ENCODE measurements at places on chromosomes 1 and 21.

- DNase-seq = no peak
Observed at GRCh38 chr1:8970870-8971337, 25.2 kb downstream of the CA6 start.

DNA sequence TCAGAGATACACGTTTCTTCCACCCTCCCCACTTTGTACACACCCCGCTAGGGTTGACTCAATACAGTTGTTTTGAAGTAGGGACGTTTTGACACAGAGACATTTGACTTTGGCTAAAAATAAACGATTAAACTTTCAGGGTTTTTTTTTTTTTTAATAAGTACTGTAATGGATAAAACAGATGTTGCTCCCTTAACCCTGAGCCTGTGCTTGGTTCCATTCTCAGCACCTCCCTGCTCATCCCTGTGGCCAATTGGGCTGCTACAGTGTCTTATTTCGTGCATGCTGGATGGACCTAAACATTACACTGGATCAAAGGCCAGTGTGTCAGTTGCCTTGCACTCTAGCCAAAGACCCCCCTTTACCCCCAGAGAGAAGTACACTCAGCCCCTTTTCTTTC lies 16.9 kb downstream of the GRHL3 start:
- no peak for DNase-seq

DNA sequence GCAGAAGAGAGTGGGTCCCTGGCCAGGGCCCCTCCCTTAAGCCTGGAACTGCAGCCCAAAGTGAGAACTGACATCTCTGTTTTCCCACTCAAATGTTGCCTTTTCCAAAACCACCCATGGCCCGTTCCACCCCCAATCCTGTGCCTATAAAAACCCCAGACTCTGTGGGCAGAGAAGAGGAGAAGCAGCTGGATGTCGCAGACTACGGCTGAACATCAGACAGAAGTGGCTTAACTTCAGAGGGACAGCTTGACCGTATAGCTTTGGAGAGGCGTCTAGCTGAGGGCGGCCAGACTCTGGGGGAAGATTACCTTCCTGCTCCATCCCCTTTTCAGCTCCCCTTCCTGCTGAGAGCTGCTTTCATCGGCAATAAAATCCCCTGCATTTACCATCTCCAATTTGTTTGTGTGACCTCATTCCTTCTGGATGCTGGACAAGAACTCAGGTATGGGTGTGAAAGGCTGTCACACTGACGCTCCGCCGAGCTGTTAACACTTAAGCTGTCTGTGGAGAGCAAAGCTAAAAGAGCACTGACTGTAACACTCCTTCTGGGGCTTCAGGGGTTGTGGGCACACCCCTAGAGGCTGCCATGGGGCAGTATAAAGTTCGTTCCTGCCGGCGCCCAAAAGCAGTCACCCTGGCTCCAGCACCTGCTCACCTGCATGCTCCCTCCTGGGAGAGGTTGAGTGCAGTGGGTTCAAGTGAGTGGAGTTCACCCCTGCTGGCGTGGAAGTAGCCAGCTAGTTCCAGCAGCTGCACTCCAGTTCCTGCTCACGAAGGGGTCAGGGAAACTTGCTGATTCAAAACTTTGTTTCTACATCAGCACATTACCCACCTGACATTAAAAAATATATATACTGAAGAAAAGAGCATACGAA lies 19.6 kb upstream of the ERO1B start:
- no peak for DNase-seq

DNA sequence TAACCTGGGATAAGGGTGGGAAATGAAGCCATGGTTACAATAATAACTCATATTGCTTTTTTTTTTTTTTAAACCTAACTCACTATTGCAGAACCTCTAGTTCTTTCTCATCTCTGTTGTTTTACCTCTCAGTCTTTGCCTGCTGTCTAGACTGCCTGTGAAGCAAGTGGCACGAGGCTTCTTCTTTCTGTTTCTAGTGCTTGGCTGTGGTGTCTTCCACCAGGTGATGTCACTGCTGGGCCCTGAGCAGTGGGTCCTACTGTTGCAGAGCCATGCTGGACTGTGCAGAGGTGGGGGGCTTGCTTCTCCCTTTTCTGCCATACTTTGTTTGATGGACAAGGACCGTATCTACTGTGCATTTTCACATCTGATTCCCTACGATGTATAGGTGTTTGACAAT lies 51.7 kb downstream of the ZNF326 start:
- DNase-seq = no peak

GRCh38 chr1:28196330-28196729 lies 19.8 kb upstream of the PTAFR start:
- DNase-seq = no peak

- no peak for DNase-seq
Observed at GRCh38 chr21:33645730-33646129, 3.4 kb downstream of the ITSN1 start.

DNA sequence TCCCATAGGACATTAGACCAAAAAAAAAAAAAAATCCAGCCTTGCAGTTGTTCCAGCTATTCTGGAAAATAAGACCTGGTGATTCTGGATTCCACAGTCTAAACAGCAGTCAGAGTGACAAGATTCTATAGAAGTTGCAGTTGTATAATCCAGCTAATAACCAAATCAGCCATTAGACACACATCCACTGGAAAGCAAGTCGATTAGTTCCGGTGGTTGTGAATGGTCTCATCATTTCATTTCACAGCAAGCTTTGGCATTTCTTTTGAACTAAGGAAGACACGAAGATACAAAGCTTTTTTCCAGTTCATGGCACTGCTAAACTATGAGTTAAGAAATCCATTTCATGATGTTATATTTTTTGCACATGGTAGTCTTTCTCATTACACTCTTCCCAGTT lies 54.4 kb upstream of the FAM89A start:
- no peak for DNase-seq

All from GM03348 (cell line).